NCI-H2171 treated with DMSO at 0.1 percent for 48 hours (cell line): ENCODE measurements at places on chromosomes 1 and 21.

DNA sequence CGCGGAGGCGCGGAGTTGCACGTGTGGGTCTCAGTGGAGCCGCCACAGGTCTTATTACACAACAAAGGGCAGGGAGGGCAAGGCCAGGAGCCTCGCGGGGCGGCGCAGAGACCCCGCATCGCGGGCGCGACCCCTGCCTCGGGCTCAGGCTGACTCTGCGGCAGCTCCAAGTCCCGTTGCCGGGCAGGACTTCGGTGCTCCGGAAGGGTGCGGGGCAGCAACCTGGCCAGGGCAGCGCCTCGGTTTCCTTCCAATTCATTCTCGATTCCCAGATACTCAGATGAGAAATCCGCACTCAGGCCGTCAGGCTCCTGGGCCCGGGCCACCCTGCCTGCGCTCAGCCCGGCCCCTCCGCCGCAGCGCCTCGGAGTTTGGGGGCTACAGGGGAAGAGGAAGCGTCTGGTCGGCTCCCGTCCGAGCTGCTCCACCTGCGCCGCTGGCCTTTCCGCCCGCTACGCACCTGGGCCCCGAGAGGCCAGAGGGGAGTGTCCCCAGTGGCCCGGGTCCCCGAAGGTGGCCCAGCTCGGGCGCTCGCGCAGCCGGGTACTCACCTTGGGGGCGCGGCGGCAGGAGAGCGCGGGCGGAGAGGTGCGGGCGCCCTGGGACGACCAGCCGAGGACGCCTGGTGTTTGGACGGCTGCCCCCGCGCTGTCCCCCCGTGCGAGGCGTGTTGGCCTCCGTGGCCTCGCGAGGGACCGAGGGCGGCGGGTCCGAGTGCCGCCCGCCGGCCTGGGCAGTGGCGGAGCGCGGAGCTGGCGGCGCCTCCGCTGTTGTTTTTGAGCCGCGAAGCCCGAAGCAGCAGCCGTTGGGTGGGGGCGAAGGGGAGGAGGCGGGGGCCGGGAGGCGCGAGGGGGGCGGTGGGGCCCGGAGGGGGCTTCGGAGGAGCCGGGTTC, 1.1 kb upstream of the PRDM16 start:
- DNase-seq: no peak

DNA sequence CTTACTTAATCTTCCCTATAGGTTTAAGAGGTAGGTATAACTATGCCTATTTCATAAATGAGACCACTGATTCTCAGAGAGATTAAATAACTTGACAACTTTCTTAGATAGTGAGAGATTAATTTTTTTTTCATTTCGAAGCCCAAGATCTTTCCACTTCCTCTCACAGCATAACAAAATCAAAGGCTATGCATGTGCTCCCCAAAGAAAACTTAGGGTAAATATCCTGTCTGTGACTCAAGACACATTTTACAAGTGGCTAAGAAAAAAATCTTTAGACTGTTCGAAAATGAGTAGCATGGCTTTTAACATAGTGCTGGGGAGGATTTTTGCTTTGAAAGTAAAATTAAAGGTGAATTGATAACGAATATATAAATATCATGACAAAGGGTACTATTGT, 8.2 kb upstream of the C1orf141 start:
- DNase-seq: no peak

DNA sequence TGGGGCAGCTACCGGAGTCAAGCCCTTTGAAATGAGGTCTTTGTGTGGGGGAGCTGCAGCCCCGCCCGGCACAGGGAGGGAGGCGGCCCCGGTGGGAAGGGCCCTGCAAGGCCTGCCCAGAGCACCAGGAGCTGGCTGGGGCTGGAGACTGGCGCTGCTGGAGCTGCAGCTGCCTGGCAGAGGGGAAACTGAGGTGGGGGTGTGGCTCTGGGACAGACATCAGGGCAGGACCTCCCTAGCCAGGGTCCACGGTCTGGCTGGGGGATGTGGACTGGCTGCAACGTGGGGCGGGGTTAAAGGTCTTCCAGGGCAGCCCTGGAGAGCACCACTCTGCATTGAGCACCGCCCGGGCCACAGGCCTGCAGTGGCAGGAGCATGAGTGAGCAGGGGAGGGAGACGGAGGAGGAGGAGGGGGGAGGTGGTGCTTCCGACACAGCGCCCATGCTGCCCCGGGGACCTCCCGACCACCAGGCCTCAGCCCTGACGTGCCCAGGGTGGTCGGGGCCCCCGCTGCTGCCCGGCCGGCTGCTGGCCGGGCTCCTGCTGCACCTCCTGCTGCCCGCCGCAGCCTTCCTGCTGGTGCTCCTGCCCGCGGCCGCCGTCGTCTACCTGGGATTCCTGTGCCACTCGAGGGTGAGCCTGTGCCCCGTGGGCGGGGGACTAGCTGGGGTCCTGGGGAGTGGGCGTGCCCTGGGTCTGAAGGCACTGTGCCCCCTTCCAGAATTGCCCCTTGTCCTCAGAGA, 4.8 kb upstream of the ANKRD65 start:
- no peak for DNase-seq

- no peak for DNase-seq
Measured at GRCh38 chr21:44858791-44859190, 14.7 kb downstream of the PTTG1IP start.

- DNase-seq: no peak
Measured at GRCh38 chr1:4147509-4147908, 247.4 kb upstream of the C1orf174 start.

DNA sequence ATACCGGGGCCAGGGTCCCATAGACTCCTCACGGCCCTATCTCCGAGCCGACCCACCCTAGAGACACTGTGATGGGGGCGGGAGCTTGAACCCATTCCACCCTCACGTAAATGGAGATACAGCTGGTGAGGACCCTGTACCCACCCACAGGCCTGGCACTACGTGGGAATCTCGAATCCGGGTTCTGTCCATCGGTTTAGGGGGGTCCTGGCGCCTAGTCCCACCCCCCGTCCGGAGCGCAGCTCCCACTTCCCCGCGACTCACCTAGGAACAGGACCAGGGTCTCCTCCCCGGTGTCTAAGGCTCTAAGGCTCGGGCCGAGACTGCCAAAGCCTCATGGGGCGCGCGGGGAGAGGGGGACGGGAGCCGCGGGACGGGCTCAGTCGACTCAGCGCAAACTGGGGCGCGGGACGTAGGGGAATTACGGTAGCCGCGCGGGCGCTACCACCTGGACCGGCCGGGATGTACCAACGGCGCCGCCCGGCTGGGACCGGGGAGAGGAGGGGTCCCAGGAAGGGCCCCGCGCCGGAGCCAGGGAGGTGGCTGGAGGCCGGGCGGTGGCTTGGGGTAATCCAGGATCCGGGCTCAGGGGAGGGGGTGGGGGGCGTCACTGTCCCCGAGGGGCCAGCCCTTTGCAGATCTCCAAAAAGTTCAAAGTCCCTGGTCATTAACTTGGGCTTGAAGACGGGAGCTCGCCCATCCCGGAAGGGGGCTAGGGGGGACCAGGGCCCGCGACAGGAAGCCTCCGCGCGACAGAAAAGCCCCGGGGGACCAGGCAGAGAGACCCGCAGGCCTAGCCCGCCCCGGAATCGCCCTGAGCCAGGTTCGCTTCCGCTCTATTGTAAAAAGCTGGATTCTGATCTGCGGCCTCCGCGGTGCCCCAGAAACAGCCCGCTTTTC, 1.0 kb downstream of the PLEKHG5 start:
- peak; percentile 61 for DNase-seq
